ENCODE measurements at places on chromosomes 11 and 22.

GRCh38 chr11:12111549-12112520 is 1.4 kb downstream of the MICAL2 start:
- no peak for DNase-seq

- DNase-seq = no peak
Measured at GRCh38 chr11:115652496-115652895, 148.3 kb upstream of the CADM1 start.

DNA sequence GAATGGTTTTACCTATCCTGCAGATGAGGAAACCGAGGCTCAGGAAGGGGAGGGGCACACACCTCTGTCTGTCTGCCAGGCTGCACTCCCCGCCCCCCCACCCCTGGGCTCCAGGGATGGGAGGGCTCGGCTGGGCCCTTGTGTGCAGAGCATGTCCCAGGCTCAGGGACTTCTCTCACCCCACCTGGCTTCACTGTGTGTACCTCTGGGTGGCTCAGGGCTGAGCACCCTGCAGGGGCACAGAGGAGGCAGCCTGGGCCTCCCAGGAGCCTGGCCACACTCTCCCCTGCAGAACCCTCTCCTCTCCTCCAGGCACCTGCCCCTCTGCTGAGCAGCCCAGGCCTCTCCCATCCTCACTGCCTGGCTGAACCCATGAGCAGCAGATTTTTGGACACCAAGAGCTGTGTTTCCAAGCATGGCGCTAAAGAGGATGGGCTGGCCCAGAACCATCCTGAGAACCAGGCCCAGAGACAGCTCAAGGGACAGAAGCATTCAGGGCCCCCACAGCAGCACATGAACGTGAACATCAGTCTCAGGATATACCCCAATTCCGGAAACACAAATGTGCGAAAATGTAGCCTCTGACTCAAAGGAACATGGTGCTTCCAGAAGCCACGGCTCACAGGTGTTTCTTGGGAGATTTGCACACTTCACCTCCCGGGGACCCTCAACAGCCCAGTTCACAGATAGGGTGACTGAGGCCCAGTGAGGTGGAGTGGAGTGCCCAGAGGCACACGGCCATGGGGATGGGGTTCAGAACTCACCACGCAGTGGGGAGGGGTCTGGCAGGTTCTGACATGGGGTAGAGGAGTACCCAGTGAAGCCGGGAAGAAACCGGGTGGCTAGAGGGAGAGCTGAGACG is 10.5 kb downstream of the EMID1 start:
- DNase-seq = no peak

- DNase-seq = no peak
Measured at GRCh38 chr22:30217698-30218560, 28.6 kb downstream of the LIF start.

GRCh38 chr22:19704355-19705015 is 9.8 kb upstream of the SEPTIN5 start:
- no peak for DNase-seq
